COLO829 (cell line): ENCODE measurements at places on chromosomes 16 and 17.

- DNase-seq: peak; percentile 45
Observed at GRCh38 chr17:52170963-52171572, 12.6 kb upstream of the CA10 start.

DNA sequence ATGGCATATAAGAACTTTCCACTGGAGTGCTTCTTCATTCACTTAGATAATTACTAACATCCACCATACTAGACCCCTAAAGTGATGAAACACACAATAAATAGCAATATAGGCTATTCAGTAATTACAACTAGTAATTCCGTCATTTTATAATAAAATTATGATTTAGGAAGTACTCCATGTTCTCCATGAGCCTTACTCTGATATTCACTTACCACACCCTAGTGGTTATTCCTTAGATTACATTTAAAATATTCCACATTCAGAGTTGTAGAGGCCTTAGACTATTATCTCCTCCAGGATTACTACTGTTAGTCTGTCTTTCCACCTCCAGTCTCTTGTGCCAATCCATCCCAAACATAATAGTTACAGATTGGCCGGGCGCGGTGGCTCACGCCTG lies 62.4 kb downstream of the STH start:
- no peak for DNase-seq

- DNase-seq: no peak
Observed at GRCh38 chr16:74608944-74609343, 2.0 kb upstream of the GLG1 start.

GRCh38 chr17:6232732-6233101 lies 162.5 kb downstream of the WSCD1 start:
- DNase-seq: no peak
